ENCODE measurements at places on chromosomes 2 and 18. TPM values are rescaled to one million over a fixed set of nuclear protein-coding genes. Genes with fewer than 3 reads are reported as not detected.

DNA sequence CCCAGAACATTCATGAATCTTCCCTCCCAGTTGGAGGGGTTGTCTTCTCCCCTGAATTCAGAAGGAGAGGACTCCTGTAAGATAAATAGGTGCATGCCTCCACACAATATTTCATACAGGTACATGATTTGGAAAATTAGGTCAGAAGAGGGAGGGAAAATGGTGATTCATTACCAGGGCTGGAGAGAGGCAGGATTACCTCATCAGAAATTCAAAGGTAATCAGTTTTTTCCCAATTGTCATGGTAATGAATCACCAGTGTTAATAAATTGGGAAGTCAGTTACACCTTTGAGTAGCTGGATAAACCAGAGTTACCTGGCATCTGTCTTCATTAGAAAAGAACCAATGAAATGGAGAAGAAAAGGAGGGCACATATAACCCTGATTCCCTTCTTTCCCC, 128.5 kb downstream of the EN1 start:
- H3K27ac ChIP-seq = no peak overlapping the region
- H3K36me3 ChIP-seq = no peaks in the 10 kb centered on the region
- H3K27me3 ChIP-seq = no peaks in the 10 kb centered on the region
- DNase-seq = peak; percentile 29

GRCh38 chr2:100752628-100753333, 67.2 kb upstream of the NPAS2 start:
- H3K4me1 ChIP-seq = peaks cover 56% of the 10 kb centered on the region
- H3K36me3 ChIP-seq = no peaks in the 10 kb centered on the region
- H3K4me3 ChIP-seq = no peak overlapping the region
- no peaks in the 10 kb centered on the region for H3K27me3 ChIP-seq

- H3K27ac ChIP-seq = no peak overlapping the region
- H3K27me3 ChIP-seq = peaks cover 27% of the 10 kb centered on the region
- H3K36me3 ChIP-seq = no peaks in the 10 kb centered on the region
- no peak for DNase-seq
- H3K4me3 ChIP-seq = no peak overlapping the region
These were observed 293.2 kb upstream of the FIGN start for GRCh38 chr2:164028814-164029534.

DNA sequence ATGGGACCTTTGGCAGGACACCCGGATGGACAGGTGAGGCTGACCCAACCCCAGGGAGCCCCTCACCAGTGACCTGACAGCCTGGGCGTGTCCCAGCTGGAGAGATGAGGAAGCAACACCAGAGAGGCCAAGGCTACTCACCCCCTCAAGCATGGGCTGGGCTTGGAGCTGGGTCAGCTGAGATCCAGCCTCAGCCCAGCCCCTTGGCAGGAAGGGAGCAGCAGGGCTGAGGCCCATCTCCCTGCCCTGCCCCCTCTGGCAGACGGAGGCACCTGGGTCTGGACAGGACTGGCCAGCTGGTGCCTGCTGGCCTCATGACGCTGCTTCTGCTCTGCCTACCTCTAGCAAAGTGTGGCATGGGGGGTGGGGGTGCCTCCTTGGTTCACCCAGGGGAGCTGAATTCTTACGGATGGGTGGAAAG, 37.8 kb downstream of the HS6ST1 start:
- no peak for DNase-seq
- no peak overlapping the region for H3K4me3 ChIP-seq
- H3K27ac ChIP-seq = no peak overlapping the region

GRCh38 chr2:57443973-57444521, 602.6 kb upstream of the VRK2 start:
- H3K27ac ChIP-seq = no peak overlapping the region
- DNase-seq = no peak
- no peaks in the 10 kb centered on the region for H3K4me1 ChIP-seq
- H3K4me3 ChIP-seq = no peak overlapping the region
- H3K27me3 ChIP-seq = peaks cover 58% of the 10 kb centered on the region

GRCh38 chr2:20584399-20585358, 66.2 kb downstream of the HS1BP3 start:
- DNase-seq = peak; percentile 97
- no peaks in the 10 kb centered on the region for H3K27me3 ChIP-seq
- no peak overlapping the region for H3K4me3 ChIP-seq
- no peaks in the 10 kb centered on the region for H3K36me3 ChIP-seq

- H3K27ac ChIP-seq = no peak overlapping the region
- H3K4me3 ChIP-seq = no peak overlapping the region
- peaks cover 8% of the 10 kb centered on the region for H3K4me1 ChIP-seq
- no peaks in the 10 kb centered on the region for H3K36me3 ChIP-seq
- H3K27me3 ChIP-seq = no peaks in the 10 kb centered on the region
- DNase-seq = peak; percentile 23
These were observed 370.7 kb downstream of the SLC4A3 start for GRCh38 chr2:219998107-219998506.

DNA sequence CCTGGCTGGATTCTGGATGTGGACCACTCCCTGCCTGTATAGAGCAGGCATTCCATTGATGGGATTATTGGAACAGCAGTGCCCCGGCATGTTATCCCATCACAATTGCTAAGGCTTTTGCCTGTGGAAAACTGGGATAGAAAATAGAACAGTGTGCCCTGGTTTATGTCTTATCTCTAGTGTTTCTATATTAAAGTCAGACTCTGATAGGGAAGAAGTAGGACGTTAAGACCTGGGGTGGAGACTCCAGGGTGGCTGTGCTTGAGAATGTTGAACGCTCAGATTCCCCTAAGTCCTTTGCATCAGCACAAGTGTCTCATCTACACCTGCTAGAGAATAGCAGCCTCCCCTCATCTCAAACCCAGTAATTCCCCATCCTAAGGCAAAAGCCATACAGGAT, 10.8 kb upstream of the NETO1 start:
- no peaks in the 10 kb centered on the region for H3K4me1 ChIP-seq
- no peaks in the 10 kb centered on the region for H3K27me3 ChIP-seq
- no peak for DNase-seq
- no peak overlapping the region for H3K4me3 ChIP-seq
- H3K36me3 ChIP-seq = no peaks in the 10 kb centered on the region

DNA sequence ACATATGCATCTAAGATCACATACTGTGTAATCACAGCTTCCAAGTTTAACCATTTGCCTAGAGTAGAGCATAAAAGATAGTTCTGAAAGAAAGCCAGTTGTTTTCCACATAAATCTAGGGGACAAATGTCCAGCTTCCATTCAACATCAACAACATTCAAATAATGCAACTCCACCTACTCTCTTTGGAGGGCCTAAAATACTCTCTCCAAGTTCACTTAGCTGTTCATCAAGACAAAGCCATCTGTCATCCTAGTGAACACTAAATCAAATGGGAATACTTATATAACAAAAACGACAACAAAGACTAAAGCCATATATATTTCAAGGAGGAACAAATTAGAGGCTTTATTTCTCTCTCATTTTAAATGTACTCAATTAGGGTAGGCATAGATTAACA, 221.5 kb upstream of the CDH2 start:
- no peaks in the 10 kb centered on the region for H3K27me3 ChIP-seq
- no peak overlapping the region for H3K4me3 ChIP-seq
- no peak for DNase-seq
- no peak overlapping the region for H3K27ac ChIP-seq

DNA sequence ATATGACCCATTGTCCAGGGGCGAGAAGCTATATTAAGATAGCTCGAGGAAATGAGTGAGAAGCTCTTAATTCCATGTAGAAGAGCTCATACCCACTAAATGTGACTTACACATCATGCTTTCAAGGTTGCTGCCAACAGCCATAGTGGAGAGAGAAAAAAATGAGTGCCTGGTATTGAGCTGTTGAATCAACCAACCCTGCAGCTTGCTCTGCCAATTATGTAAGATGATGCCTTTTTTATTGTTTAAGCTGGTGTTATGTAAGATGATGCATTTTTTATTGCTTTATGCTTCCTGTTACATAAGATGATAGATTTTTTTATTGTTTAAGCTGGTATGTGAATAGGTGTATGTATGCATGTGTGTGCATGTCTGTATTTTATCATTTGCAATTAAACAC, 228.2 kb downstream of the CCDC178 start:
- DNase-seq = peak; percentile 34
- no peaks in the 10 kb centered on the region for H3K27me3 ChIP-seq
- H3K4me3 ChIP-seq = no peak overlapping the region
- H3K4me1 ChIP-seq = no peaks in the 10 kb centered on the region
- H3K36me3 ChIP-seq = no peaks in the 10 kb centered on the region

DNA sequence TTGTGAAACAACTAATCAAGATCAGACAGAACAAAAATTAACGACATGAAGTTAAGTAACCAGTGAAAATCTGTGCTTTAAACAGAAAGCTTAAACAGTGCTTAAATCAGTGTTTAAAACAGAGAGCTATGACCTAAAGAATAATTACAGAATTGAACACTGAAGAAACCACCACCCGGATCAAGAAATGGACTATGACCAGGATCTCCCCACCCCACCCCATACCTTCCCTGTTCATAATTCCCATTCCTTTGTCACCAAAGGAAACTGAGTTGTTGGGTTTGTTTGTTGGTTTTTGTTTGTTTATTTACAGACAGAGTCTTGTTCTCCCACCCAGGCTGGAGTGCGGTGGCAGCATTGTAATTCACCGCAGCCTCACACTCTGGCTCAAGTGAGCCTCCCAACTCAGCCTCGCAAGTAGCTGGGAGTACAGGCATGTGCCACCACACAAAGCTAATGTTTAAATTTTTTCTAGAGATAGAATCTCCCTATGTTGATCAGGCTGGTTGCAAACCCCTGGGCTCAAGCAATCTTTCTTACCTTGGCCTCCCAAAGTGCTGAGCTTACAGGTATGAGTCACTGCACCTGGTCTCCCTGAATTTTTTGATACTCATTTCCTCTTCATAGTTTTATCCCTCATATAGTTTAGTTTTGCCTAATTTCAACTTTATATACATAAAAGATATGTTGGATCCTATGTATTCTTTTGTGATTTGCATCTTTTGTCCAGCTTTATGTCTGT, 8.2 kb upstream of the ALPG start:
- H3K36me3 ChIP-seq = no peaks in the 10 kb centered on the region
- H3K4me3 ChIP-seq = no peak overlapping the region
- DNase-seq = peak; percentile 35
- H3K27ac ChIP-seq = no peak overlapping the region

DNA sequence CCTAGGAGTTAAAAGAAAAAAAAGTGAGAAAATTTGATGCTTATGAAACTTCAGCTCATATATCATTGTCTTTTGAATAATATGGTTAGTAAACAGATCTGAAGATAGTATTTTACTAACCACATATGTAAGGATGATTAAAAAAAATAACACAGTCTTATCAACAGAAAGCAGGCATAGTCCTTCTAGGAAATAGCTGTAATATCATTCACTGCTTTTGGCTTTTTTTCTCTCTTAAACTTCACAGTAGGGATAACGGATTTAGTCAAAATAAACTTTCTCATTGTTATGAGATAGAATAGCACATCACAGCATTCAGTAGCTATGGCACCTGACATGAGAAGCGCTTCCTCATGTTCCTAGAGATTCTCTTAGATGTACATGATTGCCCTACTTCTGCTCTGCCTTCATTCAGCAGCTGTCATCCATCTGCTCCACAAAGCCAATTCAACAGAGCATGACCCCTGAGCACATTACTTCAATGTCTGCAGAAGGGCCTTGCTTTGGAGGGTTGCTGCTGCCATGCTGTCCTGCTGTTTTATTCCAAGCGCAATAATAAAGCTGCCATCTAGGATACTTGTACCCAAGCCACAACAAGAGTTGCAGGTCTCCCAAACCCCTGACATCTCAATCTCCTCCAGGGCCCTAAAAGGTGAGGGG, 67.0 kb downstream of the TTC21B start:
- H3K36me3 ChIP-seq = peaks cover 7% of the 10 kb centered on the region
- DNase-seq = no peak
- no peak overlapping the region for H3K4me3 ChIP-seq
- H3K27ac ChIP-seq = no peak overlapping the region

GRCh38 chr2:120483355-120483754, 137.4 kb downstream of the INHBB start:
- H3K4me1 ChIP-seq = peaks cover 9% of the 10 kb centered on the region
- no peaks in the 10 kb centered on the region for H3K27me3 ChIP-seq
- H3K27ac ChIP-seq = no peak overlapping the region
- H3K36me3 ChIP-seq = no peaks in the 10 kb centered on the region

DNA sequence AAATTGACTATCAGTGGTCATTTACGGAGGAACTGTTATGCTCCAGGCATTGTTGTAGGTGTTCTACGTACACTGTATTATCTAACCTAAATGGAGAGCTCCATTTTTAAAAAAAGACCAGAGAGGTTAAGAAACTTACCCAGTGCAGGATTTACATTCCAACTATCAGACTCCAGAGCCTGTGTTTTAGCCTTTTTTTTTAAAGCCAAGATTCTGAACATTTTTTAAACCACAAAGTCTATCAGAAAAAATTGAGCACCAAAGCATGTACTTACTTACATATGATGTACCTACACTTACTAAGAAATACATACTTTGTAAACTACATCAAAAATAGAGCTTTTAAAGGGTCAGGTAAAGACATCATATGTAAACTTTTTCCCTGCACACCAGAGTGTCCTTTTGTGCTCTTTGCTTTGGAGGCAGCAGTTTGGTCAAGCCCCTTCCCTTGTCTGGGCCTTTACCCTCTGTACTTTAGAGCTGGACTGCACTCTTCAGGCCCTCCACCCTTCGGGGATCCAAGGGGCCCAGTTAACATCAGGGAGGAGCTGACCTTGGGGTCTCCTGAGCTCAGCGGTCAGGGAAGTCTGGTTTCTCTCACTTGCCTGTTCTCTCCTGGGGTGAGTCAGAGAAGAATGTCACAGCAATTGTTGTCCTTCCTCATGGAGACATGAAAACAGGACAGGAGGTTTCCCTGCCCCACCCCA, 58.4 kb downstream of the ITGB1BP1 start:
- H3K4me1 ChIP-seq = peaks cover 7% of the 10 kb centered on the region
- no peak for DNase-seq
- H3K4me3 ChIP-seq = no peak overlapping the region
- no peaks in the 10 kb centered on the region for H3K27me3 ChIP-seq
- H3K36me3 ChIP-seq = peaks cover 62% of the 10 kb centered on the region

GRCh38 chr18:58213440-58213839, 169.4 kb downstream of the NEDD4L start:
- peak; percentile 84 for DNase-seq
- H3K4me1 ChIP-seq = peaks cover 82% of the 10 kb centered on the region
- H3K4me3 ChIP-seq = no peak overlapping the region
- H3K27me3 ChIP-seq = no peaks in the 10 kb centered on the region
- peak overlapping the region; percentile 41 for H3K27ac ChIP-seq

- H3K4me3 ChIP-seq = no peak overlapping the region
- H3K36me3 ChIP-seq = no peaks in the 10 kb centered on the region
- DNase-seq = peak; percentile 76
These were observed 404.8 kb downstream of the TXNL1 start for GRCh38 chr18:56233595-56233994.

DNA sequence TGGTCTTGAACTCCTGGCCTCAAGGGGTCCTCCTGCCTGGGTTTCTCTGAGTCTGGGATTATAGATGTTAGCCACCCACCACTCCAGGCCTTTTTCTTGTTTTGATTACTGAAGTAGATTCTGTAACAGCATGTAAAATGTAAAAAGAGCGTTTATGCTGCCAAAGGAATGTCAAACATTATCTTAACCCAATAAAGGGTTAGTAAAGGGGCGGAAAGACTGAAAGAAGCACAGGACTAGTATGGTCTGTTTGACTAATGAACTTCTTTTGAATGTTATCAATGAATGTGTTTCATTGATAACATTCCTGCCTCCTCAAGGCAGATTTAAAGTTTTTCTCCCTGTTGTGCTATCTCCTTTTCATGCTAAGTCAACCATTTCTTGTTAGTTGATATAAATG, 29.4 kb downstream of the GPD2 start:
- no peak for DNase-seq
- no peaks in the 10 kb centered on the region for H3K27me3 ChIP-seq
- H3K36me3 ChIP-seq = no peaks in the 10 kb centered on the region
- H3K27ac ChIP-seq = no peak overlapping the region
- no peak overlapping the region for H3K4me3 ChIP-seq
- peaks cover 38% of the 10 kb centered on the region for H3K4me1 ChIP-seq

The IL36RN gene
- total RNA-seq = not detected

The EDAR gene
- 0.04 TPM for total RNA-seq

The DHX57 gene
- total RNA-seq = 16.6 TPM

The ASB18 gene
- total RNA-seq = 0.15 TPM

The CPS1 gene
- total RNA-seq = 17.9 TPM

The IL36B gene
- not detected for total RNA-seq
